ENCODE measurements at places on chromosomes 1 and 21. TPM values are rescaled to one million over a fixed set of nuclear protein-coding genes. Genes with fewer than 3 reads are reported as not detected.

The MAN1C1 gene
- total RNA-seq = not detected

- no peak for DNase-seq
Observed at GRCh38 chr1:27475720-27476119, 14.2 kb downstream of the WASF2 start.

- peak; percentile 54 for DNase-seq
Observed at GRCh38 chr21:37463083-37463801, 96.7 kb downstream of the DYRK1A start.

The HPCA gene
- total RNA-seq = not detected

DNA sequence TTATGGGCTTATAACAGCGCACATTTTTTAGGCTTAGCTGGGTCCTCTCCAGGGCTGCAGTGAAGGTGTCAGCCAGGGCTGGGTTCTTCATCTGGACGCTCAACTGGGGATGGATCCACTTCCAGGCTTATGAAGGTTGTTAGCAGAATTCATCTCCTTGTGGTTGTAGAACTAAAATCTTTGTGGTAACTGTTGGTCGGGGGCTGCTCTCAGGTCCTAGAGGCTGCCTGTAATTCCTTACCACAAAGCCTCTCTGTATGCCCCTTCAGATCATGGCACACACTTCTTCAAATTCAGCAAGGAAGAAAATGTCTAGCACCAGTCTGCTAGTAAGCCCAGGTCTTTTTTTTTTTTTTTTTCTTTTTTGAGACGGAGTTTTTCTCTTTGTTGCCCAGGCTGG, 40.9 kb upstream of the EPS8L3 start:
- no peak for DNase-seq

GRCh38 chr1:71650119-71650518, 569.3 kb upstream of the ZRANB2 start:
- DNase-seq = no peak

GRCh38 chr1:4771721-4772120, 117.3 kb downstream of the AJAP1 start:
- DNase-seq = no peak

The PROX1 gene
- not detected for total RNA-seq

DNA sequence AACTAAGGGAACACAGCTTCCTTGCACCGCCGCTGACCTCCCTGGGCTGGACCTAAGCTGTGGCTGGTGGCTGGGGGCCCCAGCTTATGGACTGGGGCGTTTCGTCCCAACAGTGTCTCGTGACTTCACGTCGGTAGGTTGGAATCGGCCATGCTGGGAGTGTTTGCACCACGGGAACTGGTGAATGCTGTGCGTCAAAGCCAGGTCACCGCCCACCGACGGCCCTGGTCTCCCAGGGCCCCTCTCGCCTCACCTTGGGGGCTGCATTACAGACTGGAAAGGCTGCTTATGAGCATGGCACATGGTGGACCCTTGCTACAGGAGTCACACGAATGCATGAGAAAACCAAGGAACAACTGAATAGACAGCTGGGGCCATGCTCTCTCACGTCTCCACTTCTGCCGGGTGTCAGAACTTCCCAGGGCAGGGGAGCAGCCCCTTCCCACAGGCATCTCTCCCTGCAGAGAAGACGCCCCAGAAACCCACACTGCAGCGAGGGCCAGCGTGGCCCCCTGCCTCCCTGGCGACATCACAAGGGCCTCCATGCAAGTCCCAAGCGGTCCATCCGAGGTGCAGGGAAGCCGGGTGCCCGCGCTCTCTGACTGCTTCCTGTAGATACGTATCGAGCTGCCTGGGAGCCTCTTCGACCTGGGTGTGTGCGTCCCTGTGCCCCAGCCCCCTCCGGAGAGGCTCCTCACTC, 81.7 kb downstream of the SIK1 start:
- DNase-seq = no peak

- DNase-seq = peak; percentile 70
Observed at GRCh38 chr1:109776911-109777310, 13.2 kb upstream of the EPS8L3 start.

DNA sequence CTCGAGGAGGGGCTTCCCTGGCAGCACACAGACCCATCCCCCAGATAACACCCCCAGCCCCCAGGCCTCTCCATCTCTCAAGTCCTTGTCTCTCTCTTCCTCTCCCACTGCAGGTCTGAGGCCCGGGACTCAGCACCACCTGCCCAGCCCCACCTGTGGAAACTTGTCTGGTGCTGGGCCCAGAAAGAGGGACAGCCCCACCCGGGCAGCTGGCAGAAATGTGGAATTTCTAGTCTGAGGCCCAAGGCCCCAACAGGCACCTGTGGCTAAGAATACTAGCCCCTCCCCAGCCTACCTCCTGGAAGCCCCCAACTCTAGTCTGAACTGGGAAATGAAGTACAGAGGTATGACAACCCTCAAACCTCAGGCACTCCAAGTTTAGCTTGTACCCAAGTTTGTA, 15.4 kb downstream of the TTC39A start:
- no peak for DNase-seq

DNA sequence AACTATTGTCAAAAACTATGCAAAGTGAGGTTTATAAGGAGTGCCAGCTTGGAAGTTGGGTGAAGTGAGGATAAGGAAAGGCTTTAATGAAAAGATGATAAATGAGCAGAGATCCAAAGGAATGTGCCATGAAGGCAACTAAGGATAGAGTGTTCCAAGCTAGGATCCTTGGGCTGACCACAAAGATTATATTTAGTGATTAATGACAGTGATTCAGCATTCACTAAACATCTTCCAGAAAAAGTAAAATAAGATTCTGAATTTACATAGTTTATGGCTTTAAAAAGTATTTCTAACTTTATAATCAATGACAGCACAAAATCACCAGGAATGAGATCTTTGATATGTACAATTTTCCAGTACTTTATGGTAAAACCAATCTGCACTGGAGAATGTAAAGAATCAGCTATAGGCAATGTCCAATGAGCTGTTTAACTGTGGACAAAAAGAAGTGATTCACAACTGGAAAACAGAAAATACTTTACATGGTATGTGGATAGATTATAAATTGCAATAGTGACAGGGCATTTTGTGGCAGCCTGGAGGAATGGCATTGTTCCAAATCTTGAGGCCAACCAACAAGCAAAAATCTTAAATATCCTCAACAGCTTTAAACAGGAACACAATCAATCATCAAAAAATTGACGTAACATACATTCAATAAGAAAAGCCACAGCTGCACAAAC, 91.2 kb upstream of the KCTD3 start:
- peak; percentile 51 for DNase-seq

The RAB42 gene
- total RNA-seq = not detected

DNA sequence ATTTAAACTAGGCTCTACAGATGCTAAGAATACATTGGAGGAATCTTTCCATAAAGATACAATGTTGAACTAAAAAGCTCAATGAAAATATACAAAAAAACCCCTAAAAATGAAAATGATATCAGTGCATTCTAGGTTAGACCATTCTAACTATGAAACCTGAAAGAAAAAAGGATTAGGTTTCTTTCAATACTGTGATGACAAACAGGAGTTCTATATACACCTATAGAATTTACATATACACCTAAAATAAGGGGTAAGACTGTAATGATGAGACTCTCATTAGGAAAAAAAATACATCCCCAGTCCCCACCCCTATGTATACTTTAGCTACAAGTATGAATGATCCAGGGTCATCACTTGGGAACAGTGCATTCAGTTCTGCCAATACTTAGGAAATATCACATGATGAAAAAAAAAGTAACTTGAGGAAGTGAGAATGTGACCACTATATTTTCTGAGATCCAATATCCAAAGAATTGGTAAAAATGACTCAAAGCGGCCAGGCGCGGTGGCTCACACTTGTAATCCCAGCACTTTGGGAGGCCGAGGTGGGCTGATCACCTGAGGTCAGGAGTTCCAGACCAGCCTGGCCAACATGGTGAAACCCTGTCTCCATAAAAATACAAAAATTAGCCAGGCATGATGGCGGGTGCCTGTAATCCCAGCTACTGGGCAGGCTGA, 26.3 kb downstream of the SELENOF start:
- DNase-seq = no peak

DNA sequence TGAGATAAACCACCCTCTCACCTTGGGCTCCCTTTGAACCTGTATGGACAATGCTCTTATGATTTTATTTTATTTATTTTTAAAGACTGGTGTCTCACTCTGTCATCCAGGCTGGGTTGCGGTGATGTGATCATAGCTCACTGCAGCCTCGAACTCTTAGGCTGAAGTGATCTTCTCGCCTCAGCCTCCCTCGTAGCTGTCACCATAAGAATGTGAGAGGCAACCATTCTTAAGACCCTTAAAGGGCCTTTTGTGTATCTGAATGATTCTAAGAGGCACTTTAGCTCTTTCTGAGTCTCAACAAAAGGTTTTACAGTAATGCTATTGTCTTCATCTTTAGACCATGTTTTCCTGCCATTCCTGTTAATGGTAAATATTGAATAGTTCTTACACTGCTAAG, 67.0 kb downstream of the IVNS1ABP start:
- no peak for DNase-seq

GRCh38 chr1:59020151-59020997, 236.5 kb upstream of the JUN start:
- peak; percentile 85 for DNase-seq

The C4BPA gene
- total RNA-seq = not detected

- peak; percentile 41 for DNase-seq
Observed at GRCh38 chr21:33089395-33090119, 19.6 kb downstream of the OLIG1 start.

GRCh38 chr1:185739967-185740366, 5.8 kb downstream of the HMCN1 start:
- DNase-seq = peak; percentile 31

The DRAXIN gene
- total RNA-seq = 0.32 TPM

The TMPRSS3 gene
- not detected for total RNA-seq

The C8B gene
- not detected for total RNA-seq

The ASPM gene
- total RNA-seq = 33.5 TPM

DNA sequence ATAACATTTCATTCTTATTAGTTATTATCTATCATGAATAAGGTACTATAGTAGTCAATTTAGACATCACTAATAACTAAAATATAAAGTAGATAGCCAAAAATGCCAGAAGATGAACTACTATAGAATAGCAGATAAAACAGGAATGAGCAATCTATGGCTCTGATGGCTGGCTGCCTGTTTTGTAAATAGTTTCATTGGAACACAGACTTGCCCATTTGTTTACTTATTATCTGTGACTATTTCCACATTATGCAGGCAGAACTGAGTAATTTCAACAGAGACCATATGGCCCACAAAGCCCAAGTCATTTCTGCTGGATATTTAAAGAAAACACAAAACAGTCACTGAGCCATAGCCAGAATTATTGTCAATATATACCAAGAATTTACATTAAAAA, 222.1 kb downstream of the COL24A1 start:
- no peak for DNase-seq

The IRF6 gene
- 0.05 TPM for total RNA-seq

GRCh38 chr21:18987520-18988026, 584.0 kb upstream of the TMPRSS15 start:
- DNase-seq = no peak

The MYOC gene
- not detected for total RNA-seq

The S100A14 gene
- total RNA-seq = not detected

GRCh38 chr1:117237726-117238381, 27.1 kb upstream of the VTCN1 start:
- peak; percentile 26 for DNase-seq

- peak; percentile 28 for DNase-seq
Observed at GRCh38 chr1:214213136-214213535, 67.8 kb upstream of the SMYD2 start.

- DNase-seq = peak; percentile 66
Observed at GRCh38 chr1:40078512-40079333, 18.3 kb downstream of the PPT1 start.

DNA sequence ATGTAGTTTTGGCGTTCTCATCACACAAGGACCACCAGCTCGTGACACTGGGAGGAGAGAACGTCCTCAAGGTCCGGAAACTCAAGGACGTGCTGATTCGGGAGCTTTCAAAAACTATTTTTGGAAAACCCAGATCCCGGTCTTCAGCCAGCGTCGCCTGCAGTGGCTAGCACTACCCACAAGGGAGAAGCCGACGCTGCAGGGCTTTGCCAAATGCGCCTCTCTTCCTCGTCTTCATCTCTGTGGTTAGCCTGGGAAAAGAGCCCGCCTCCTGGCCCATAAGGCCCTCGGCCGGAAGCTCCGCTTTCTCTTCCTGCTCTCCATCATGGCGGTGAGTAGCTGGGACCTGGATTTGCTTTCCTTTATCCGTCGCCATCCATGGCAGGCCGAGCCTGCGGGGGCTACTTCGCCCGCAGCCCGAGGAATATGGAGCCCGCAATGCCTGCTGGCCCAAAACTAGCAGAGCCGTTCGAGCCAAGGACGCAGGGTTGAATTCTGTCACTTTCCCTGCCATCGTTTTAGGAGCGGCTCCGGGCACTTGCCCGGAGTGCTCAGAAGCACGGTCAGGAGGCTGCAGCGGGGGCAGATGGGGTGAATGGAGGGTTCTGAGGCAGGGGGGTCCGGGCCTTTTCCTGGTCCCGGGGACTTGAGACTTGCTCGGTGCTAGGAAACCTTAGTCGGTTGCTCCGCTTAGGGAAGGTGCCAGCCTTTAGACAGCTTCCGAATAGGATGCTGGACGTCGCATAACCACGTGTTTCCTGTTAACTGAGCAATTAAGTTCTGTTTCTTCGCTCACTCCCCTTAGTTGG, at the start of gene RPL11:
Gene RPL11 (plus strand): TSS at position 308 of the 809 bp plus-strand sequence. CDS start 18 bp downstream, at position 326.
- peak; percentile 90 for DNase-seq

DNA sequence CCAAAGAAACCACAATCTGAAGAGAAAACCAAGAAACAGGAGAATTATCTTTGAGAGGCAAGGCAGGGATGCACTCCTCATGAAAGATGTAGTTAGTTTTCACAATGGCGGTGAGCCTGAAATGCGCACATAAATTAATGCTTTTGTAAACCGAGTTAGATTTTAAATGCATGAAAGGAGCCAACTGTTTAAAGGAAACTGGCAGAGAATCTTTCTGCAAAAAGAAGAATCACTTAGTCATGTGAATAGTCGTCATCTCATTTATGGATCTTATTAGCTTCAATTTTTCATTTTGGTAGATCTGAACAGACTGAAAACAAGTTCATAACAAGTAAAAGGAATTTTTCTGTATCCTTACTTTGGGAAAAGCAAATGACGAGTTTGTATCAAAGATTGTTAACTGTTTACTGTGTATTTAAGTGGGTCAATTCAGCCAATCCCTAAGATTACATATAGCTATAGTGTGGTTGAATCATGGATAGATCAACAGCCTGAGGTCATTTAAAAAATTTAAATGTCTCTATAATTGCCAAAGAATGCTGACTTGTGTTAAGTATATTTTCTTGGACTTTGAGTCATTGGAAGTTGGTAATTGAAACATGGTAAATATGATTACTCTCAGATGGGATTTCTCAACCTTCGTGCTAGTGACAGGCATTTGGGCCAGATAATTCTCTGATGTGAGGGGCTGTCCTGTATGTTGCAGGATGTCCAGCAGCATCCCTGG, 226.6 kb upstream of the KAZN start:
- no peak for DNase-seq

GRCh38 chr1:108531444-108531843, 28.5 kb upstream of the EEIG2 start:
- no peak for DNase-seq

DNA sequence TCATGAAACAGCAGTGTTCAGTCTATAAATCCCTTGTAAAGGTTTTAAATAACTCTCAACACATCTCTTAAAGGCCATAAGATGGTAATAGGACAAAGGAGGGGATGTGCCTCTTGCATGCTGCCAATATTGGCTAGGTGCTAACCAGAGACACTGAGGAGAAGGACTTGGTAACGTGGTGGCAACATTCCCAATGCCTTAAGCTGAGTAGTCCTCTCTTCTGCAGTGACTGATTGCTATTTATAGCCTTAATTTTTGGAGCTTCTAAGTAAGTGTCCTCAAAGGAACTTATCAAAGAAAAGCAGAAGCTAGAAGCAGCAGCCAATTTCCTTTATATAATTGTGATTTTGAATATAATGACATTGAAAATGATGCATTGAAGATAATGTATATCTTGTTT, 63.0 kb downstream of the DPT start:
- DNase-seq = no peak
